ENCODE measurements at places on chromosomes 16 and 17.

- no peak for DNase-seq
Observed at GRCh38 chr16:30379158-30379783, 3.1 kb downstream of the SEPTIN1 start.

DNA sequence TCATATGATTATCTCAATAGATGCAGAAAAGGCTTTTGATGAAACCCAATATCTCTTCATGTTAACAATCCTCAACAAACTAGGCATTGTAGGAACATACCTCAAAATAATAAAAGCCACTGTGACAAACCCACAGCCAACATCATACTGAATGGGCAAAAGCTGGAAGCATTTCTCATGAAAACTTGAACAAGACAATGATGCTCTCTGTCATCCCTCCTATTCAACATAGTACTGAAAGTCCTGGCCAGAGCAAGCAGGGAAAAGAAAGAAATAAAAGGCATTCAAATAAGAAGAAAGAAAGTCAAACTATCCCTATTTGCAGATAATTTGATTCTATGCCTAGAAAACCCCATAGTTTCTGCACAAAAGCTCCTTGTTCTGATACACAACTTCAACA lies 999.2 kb upstream of the GOT2 start:
- no peak for DNase-seq

GRCh38 chr16:63776034-63776433 lies 1345.8 kb downstream of the CDH11 start:
- DNase-seq = no peak

DNA sequence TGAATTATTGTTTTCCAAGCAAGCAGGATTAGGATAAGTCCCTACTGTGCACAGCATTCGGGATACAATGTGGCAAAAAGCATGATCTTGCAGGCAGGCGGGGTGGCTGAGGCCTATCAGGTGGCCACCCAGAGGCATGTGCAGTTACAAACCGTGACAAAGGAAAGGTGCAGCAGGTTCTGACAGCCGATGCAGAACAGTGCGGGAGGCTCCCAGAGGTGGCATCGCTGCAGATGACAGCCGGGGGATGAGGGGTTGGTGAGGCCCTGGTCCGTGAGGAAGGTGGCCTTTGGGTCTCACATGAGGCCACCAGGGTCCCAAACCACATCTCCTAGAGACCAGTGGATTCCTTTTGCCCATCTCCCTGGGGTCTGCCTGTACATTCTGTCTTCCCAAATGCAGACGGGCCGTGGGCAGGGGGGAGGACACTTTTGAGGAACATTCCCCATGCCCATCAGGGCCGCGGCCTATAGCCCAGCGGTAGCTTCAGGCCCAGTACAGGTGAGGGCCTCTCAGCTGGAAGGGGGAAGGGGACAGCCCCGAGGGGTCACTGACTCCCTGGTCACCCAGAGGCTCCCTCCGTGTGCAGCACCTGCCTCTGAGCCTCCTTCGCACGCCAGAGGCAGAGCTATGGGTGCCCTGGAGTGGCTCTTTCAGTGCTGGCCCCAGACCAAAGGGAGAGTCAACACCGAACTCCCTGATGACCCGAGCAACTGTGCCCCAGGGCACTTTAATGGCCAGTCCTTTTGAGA lies 85.1 kb downstream of the SOCS1 start:
- no peak for DNase-seq

- no peak for DNase-seq
Observed at GRCh38 chr16:56488035-56488434, 31.8 kb downstream of the BBS2 start.

GRCh38 chr17:17979778-17980177 lies 7.1 kb downstream of the DRC3 start:
- no peak for DNase-seq
